ENCODE measurements at places on chromosomes 1 and 21. TPM values are rescaled to one million over a fixed set of nuclear protein-coding genes. Genes with fewer than 3 reads are reported as not detected.

The SAMD11 gene
- 2.4 TPM for total RNA-seq

The PODN gene
- total RNA-seq = 22.9 TPM

The SPATA21 gene
- not detected for total RNA-seq

The IL19 gene
- not detected for total RNA-seq

The PLA2G5 gene
- 51.4 TPM for total RNA-seq

- DNase-seq = no peak
These were observed 466 bp downstream of the VPS26C start for GRCh38 chr21:37266515-37267221.

GRCh38 chr21:39441502-39442475 lies 3.8 kb downstream of the LCA5L start:
- no peak for DNase-seq

DNA sequence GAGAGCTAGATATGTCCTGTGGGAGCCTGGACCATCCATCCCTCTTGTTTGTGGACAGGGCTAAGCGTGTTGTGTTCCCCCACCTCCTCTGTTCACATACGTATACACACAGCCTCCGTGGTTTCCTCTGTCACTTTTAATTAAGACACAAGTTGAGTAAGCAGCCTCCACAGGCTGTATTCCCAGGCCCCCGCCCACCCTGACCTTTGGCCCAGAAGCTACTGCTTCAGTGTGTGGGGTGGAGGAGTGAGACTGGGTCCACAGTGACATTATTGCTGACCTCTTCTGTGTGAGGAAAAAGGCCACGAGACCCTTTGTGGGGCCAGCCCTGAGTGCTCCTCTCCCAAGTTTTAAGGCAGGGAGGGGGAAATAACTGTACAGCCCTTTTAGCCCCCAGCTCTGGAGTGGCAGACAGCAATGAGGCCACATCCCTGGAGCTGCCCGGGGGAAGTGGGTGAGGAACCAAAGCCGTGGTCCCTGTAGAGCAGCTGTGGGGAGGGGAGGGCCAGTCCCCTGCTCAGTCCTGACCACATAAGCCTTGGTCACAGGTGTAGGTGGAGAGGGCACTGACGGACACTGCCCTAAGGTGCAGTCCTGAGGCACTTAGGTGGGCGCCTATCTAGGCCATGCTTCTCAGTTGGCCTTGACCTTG lies 4.4 kb downstream of the ELOVL1 start:
- no peak for DNase-seq

- DNase-seq = no peak
These were observed 5.8 kb upstream of the EPHA8 start for GRCh38 chr1:22557341-22557950.
